ENCODE measurements at places on chromosomes 13 and 19.

DNA sequence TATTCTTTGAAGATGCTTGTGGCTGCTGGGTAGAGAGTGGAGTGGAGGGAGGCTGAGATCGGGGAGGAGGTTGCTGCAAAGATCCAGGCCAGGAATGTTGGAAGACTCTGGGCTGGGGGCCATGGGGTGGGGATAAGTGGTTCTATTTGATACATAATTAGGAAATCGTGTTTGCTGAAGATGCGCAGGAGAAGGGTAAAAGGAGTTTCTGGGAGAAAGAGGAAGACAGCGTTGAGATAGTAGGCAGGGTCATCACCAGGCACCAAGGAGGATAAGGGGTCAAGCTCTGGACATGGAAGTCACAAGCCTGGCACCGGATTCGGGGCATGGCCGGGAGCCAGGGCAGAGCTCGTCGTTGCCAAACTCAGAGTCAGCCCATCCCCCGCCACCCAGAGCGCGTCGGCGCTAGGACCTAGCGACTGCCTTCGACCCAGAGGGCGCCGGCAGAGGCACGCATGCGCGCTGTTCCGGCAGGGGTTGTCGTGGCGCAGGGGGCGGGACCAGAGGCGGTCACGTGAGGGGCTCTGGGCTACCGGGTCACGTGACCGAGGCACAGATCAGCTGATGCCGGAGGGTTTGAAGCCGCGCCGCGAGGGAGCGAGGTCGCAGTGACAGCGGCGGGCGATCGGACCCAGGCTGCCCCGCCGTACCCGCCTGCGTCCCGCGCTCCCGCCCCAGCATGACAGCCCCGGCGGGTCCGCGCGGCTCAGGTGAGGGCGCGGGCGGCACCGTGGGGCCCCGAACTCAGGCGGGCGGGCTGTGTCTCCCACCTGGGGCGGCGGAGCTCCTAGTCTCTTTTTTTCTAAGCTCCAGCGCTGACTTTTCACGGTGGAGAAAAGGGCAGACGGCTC, at the start of gene MCOLN1:
MCOLN1 (plus strand) TSS at position 553 of the 851 bp plus-strand sequence; CDS start at position 680, 127 bp downstream.
- H3K4me1 ChIP-seq: peaks cover 8% of the 10 kb centered on the region
- peak within 1 kb of the TSS; percentile 80 for H3K4me3 ChIP-seq
- DNase-seq: peak; percentile 99
- peaks cover 8% of the 10 kb centered on the region for H3K27me3 ChIP-seq

GRCh38 chr19:17872251-17873001, 681 bp downstream of the SLC5A5 start:
- peaks cover 4% of the 10 kb centered on the region for H3K27me3 ChIP-seq
- H3K36me3 ChIP-seq: peaks cover 2% of the 10 kb centered on the region
- H3K4me1 ChIP-seq: peaks cover 4% of the 10 kb centered on the region
- peak; percentile 48 for DNase-seq
- peak overlapping the region; percentile 48 for H3K27ac ChIP-seq
- H3K4me3 ChIP-seq: peak overlapping the region; percentile 86

DNA sequence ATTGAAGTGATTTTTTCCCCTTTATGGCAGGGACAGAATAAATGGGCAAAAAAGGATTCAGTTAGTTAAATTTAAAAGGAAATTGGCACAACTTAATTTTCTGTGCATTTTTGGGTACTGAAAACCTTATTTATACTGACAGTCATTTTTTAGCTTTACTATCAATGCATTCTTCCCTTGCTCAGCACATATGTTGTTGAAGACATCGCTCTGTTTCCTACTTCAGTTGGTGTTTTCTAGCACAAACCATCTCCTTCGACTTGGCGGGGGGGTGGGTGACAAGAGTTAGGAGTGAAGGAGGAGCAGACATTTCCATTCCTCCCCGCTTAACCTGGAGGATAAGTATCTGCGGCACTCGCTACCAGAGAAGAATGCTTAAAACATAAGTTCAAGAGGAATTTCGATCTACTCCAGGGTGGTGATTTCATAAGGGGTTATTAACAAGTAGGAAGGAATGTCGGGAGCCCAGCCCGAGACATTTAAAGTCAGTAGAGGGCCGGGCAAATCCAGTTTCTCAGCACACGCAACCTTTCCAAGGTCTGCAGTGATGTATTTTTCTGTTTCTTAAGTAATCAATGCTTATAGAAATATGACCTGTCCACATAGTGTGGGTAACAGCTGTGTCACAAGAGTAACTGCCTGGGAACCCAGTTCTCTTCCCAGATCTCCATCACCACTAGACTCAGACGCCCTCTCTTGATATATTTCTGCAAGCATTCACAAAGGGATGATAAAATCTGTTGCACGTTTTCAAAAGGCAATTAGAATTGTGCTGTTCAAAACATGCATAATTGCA, 525.8 kb downstream of the MYO16 start:
- H3K27me3 ChIP-seq: peaks cover 22% of the 10 kb centered on the region
- no peaks in the 10 kb centered on the region for H3K36me3 ChIP-seq
- no peaks in the 10 kb centered on the region for H3K4me1 ChIP-seq
- no peak overlapping the region for H3K4me3 ChIP-seq
- no peak for DNase-seq

GRCh38 chr13:20174656-20175405, 14.0 kb upstream of the GJA3 start:
- no peaks in the 10 kb centered on the region for H3K36me3 ChIP-seq
- peaks cover 7% of the 10 kb centered on the region for H3K4me1 ChIP-seq
- no peak overlapping the region for H3K27ac ChIP-seq
- H3K4me3 ChIP-seq: no peak overlapping the region

DNA sequence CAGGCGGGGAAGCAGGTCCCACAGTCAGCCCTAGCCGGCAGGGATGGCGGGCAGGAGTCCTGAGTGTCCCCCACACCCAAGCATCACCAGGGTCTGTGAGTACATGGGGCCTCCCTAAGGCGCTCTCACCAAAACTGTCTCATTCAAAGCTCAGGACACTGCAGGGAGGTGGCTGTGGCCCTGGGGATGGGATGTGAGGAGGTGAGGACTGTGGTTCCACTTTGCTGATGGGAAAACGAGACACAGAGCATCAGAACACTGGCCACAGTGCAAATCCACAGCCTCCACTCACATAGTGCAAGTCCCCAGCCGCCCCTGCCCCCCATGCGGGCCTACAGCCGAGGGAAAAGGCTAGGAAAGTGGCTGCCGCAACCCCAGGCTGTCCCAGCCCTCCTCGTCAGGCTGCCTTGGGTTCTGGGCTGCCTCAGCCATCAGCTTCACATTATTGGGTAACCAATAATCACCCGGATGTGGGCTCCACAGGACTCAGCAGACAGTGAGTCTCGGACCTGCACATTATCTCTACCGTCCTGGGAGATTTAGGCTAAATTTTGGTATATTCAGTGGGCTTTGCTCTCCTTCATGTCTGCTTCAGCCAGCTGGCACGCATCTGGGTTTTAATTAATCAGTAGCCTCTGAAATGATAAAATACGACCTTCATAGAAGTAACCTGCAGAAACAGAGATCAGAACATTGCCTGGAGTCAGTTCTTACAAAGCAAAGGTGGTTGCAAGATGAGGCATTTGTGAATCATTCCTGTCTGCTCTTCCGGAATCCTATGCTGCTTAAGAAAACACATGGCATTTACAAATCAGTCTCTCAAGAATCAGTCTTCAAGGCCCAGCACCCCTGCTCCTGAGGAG, 77.0 kb downstream of the SOX1 start:
- no peaks in the 10 kb centered on the region for H3K4me1 ChIP-seq
- DNase-seq: no peak
- peaks cover 4% of the 10 kb centered on the region for H3K27me3 ChIP-seq
- no peak overlapping the region for H3K4me3 ChIP-seq
- no peaks in the 10 kb centered on the region for H3K36me3 ChIP-seq

DNA sequence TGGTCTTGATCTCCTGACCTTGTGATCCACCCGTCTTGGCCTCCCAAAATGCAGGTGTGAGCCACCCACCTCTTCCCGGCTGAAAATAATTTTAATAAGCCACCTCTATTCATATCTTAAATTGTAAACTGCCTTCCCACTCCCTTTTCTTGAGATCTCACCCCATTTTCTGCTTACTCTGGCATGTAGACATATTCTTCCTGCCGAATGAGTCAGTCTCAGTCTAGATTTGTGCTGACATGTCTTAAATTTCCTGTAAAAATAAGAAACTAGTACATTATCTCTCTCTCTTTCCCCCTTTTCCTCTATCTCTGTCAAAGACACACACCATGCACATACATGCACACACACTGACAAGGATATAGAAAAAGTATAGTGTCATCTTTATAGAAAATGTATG, 60.9 kb downstream of the THSD1 start:
- peaks cover 2% of the 10 kb centered on the region for H3K27me3 ChIP-seq
- no peak overlapping the region for H3K4me3 ChIP-seq
- H3K36me3 ChIP-seq: no peaks in the 10 kb centered on the region
- H3K4me1 ChIP-seq: no peaks in the 10 kb centered on the region

- no peak overlapping the region for H3K4me3 ChIP-seq
- no peak for DNase-seq
- peaks cover 3% of the 10 kb centered on the region for H3K36me3 ChIP-seq
- no peak overlapping the region for H3K27ac ChIP-seq
- H3K27me3 ChIP-seq: no peaks in the 10 kb centered on the region
These were observed 14.0 kb downstream of the PLIN4 start for GRCh38 chr19:4504297-4504701.

DNA sequence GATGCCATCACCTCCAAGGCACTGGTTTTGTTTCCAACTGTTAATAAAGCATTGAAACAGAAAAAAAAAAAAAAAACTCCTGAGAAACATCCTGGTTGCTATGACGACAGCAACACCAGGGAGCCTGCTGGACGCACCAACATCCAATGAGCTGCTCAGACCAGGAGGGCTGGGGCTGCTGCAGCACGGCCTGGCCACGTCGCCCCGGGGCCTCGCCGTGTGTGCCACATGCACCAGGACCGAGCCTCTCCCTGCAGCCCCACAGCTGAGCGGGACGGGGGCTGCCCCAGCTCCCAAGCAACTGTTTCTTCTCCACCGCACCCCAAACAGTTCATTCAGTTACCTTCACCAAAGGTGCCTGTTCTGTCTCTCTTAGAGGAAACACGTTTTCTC, 54.5 kb downstream of the RASA3 start:
- no peaks in the 10 kb centered on the region for H3K27me3 ChIP-seq
- peaks cover 19% of the 10 kb centered on the region for H3K36me3 ChIP-seq

DNA sequence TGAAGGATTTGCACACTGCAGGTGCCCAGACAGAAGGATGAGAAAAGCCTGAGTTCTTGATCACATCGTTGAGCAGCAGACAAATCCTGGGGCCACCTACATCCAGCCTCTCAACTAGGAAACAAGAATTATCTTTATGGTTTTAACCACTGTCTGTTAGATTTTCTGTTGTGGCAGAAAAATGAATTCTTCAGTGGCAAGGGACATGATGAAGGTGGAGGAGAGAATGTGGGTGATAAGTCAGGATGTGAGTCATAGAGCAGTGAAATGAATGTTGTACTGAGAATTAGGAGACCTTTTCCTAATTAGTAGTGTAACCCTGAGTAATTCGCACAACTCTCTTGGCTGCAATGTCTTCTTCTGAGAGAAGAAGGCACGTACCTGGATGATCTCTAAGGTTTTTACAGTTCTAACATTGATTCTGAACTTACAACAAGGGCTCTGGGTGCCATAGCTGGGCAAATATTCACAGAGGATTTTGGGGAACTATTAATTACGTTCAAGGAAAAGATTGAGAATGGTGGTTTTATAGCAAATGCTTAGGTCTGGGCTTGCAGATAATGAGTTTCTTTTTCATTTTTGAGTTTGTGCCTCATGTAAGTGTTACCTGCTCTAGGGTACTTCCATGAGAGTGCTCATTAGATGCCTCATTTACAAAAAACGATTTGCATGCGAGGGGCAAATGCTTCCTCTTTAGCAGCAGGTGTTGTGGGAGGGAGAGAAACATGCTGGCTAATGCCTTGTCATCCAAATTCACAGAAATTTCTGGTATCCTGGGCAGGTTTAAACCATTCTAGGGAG, 111.0 kb upstream of the KL start:
- H3K4me1 ChIP-seq: peaks cover 32% of the 10 kb centered on the region
- peak overlapping the region; percentile 83 for H3K27ac ChIP-seq
- peak overlapping the region; percentile 69 for H3K4me3 ChIP-seq
- no peaks in the 10 kb centered on the region for H3K36me3 ChIP-seq

DNA sequence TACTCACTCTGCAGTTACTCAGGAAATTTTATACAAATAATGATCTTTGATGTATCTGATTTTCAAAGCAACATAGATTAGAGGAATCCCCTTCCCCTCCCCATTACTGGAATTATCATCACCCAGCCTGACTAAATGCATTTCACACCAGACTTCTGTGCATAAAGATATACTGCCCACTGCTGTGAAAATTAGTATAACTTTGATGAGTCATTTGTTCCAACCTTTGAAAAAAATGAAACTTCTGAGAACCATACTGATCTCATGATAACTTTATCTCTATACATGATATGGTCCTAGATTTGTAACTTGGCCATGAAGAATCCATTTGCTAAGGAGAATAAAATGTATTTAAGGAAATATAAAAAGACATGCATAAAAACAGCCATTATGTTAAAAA, 63.9 kb downstream of the GPC6 start:
- H3K4me1 ChIP-seq: peaks cover 5% of the 10 kb centered on the region
- no peak overlapping the region for H3K27ac ChIP-seq
- no peak for DNase-seq
- H3K27me3 ChIP-seq: no peaks in the 10 kb centered on the region
- no peaks in the 10 kb centered on the region for H3K36me3 ChIP-seq

GRCh38 chr13:101144808-101145419, 271.4 kb downstream of the NALCN start:
- no peaks in the 10 kb centered on the region for H3K4me1 ChIP-seq
- H3K4me3 ChIP-seq: no peak overlapping the region
- H3K36me3 ChIP-seq: no peaks in the 10 kb centered on the region
- no peak for DNase-seq
- H3K27ac ChIP-seq: no peak overlapping the region
- H3K27me3 ChIP-seq: peaks cover 8% of the 10 kb centered on the region

- no peak overlapping the region for H3K27ac ChIP-seq
- no peak overlapping the region for H3K4me3 ChIP-seq
- no peaks in the 10 kb centered on the region for H3K4me1 ChIP-seq
- H3K36me3 ChIP-seq: no peaks in the 10 kb centered on the region
These were observed 574.4 kb upstream of the SLC10A2 start for GRCh38 chr13:103640606-103641005.

- peaks cover 24% of the 10 kb centered on the region for H3K36me3 ChIP-seq
- no peaks in the 10 kb centered on the region for H3K27me3 ChIP-seq
- peak overlapping the region; percentile 89 for H3K4me3 ChIP-seq
- DNase-seq: no peak
These were observed 461 bp upstream of the HSPB6 start for GRCh38 chr19:35757231-35757748.

GRCh38 chr19:17557466-17557865, 2.0 kb downstream of the COLGALT1 start:
- H3K4me1 ChIP-seq: peaks cover 15% of the 10 kb centered on the region
- peaks cover 17% of the 10 kb centered on the region for H3K36me3 ChIP-seq
- no peaks in the 10 kb centered on the region for H3K27me3 ChIP-seq
- DNase-seq: no peak
- H3K27ac ChIP-seq: no peak overlapping the region
- peak overlapping the region; percentile 86 for H3K4me3 ChIP-seq

Measured in activated T-helper 1 cell treated with anti-CD3 and anti-CD28 coated beads, Interleukin-12 subunit alpha, Interleukin-12 subunit beta, Interleukin-2, Interleukin-4 antibody, amounts not matched to agents 30 ng/mL and 10 ng/mL and 1 ng/mL, durations not matched to agents 14 hours and 24 hours and 36 hours (primary cell).